ENCODE measurements at places on chromosomes 3 and 15.

GRCh38 chr15:62524848-62525247, 359.8 kb upstream of the C2CD4B start:
- no peak for DNase-seq

DNA sequence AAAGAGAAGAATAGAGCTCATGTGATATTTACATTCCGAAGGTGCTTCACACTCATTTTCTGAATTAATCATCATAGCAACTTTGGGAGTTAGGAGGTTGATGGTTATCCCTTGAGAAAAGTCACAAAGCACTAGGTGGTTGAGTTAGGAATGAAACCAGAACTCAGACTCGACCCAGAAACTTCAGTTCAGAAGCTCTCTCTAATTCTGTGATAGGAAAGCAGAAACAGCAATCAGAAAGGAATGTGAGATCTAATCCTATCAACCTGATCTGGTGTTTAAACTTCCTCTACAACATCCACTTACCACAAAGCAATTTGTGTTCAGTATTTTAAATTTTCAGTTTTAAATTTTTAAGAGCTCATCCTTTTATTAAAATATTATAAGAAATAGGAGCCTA, 211.2 kb downstream of the CNTN3 start:
- no peak for DNase-seq

GRCh38 chr3:193347521-193348501, 30.7 kb downstream of the ATP13A5 start:
- peak; percentile 20 for DNase-seq

DNA sequence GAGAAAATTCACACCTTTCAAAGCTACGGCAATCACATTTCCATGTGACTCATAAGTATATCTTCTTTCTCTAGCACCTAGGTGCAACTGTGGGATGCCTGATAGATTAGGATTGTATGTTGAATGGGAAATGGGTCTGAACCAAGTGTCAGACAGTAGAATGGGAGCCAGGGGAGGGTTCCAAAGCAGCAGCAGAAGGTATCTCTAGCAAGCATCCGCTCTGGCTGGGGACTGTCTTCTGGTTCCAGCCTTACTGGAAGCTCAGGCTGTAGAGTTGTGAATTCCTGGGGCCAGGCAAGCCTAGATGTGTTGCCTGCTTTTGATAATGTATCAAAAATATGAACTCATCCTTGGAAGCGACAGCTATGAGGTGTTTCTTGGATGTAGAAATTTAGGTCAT, 2.1 kb upstream of the CHL1 start:
- DNase-seq, result no peak

- no peak for DNase-seq
Measured at GRCh38 chr3:13561376-13561775, 12.5 kb downstream of the FBLN2 start.

GRCh38 chr3:57158813-57159738, 6.1 kb downstream of the IL17RD start:
- DNase-seq, result no peak
